ENCODE measurements at places on chromosomes 12 and 14.

- DNase-seq, result no peak
Observed at GRCh38 chr12:62045211-62045610, 215.0 kb upstream of the USP15 start.

DNA sequence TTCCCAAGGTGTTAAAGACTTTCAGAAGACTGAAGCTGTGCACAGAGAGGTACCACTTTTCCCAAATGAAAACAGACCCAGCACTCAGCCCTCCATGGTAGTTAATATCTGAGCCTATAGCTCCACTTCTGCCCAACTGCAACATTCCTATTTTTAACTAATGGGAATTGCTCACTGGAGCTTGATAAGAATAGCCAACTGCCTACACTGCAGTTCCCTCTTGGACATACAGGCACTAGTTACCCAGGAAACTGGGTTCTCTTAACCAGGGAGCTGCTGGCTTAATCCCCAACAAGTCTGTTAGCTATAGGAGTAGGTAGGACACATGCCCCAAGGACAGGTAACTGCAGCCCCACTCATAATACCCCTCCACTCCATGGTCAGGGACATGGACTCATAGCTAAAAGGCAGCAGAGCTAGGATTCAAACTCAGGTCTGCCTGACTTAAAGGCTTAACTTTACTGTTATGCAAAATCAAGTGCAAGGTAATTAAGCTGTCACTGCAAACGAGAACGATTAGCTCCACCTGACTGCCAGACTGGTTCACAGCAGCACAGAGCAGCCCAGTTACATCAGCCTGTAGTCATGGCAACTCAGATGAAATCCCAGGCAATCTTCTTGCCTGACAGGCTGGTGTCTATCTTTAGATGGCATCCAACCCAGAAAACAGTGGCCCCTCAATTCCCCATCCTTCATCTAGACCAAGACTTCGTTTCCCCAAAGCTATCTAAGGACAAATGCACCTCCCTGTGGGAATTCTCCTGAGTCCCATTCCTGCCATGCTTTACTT, 77.1 kb upstream of the ACTN1 start:
- no peak for DNase-seq

DNA sequence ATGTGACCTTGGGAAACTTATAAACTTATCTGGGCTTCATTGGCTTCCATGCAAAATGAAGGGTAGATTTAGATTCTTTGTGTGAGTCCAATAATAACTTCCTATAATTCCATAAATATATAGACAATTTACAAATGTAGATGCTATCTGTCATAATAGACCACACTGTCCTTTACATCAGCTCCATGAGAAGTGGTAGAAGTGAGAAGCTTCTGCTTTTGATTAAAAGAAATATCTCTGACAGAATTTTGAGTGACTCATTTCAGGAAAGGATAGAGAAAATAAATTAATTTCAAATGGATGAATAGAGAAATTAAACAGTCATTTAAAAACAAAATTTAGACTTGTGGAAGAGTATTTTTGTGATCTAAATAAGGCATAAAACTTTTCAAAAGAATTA, 329.7 kb upstream of the ATP2B1 start:
- DNase-seq, result no peak

- no peak for DNase-seq
Observed at GRCh38 chr12:52579468-52580465, 6.1 kb upstream of the KRT74 start.

DNA sequence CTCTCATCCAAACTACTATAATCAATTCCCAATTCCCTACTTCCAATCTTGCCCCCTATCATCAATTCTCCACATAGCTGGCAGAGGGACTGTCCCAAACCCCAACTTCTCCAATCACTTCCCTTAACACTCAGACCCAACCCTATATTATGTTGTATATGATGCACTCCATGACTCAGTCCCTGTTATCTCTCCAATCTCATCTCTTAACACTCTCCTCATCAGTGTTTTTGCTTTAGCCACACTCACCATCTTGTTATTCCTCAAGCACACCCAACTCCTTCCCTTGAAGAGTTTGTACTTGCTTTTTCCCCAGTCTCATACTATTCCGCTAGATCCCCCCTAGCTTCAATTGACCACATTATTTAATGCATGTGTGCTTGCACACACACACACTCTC, 4.9 kb downstream of the RHOJ start:
- DNase-seq, result no peak

- DNase-seq, result no peak
Observed at GRCh38 chr12:130299574-130299973, 38.1 kb upstream of the PIWIL1 start.

GRCh38 chr14:75697918-75698317, 36.9 kb downstream of the TTLL5 start:
- DNase-seq, result no peak

GRCh38 chr14:57485635-57486034, 8.0 kb downstream of the CCDC198 start:
- no peak for DNase-seq

GRCh38 chr12:96029826-96030225, 5.6 kb downstream of the LTA4H start:
- DNase-seq, result no peak

DNA sequence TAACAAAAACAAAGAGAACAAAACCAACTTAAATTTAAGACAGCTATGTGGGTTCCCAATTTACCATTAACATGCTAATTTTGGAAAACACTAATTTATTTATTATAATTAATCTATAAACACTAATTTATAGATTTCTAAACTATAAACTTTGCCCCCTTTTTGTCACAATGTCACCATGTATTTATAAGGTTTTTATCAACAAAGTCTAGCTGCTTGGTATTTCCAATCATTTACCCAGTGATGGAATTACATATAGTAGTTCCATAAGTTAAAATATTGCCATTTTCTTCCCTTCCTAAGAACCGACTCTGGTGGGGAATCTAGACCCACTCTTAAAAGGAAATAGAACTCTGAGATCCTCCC, 140.7 kb downstream of the PPM1H start:
- DNase-seq, result no peak

- no peak for DNase-seq
Observed at GRCh38 chr14:60106339-60106738, 14.6 kb downstream of the PCNX4 start.

DNA sequence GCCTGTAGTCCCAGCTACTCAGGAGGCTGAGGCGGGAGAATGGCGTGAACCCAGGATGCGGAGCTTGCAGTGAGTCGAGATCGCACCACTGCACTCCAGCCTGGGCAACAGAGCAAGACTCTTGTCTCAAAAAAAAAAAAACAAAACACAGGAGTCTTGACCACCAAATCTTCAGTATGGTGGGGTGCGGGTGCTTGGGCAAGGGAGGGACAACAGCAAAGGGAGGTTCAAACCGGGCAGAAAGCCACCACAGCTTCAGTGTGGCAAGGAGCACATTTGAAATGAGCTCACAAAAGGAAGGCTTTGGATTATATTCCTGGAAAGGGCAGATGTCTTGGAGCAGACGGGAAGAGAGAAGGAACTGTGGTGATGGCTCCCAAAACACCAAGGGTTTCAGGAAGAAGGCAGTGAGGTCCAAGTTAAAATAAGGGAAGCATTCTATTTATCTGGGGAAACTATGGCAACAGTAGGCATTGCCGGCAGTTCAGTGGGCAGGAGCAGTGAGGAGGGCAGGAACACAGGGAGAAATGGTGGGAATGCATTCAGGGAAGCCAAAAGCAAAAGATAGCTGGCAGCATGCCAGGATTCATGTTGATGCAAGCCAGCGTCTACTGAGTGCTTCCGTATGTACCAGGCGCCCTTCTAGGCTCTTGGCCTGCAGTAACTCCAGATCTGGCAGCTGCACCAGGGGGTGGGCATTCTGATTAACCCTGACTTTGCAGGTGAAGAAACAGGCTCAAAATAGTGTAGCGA, 51.0 kb upstream of the SRSF5 start:
- DNase-seq, result no peak

- no peak for DNase-seq
Observed at GRCh38 chr12:14264316-14264715, 101.2 kb upstream of the ATF7IP start.

- no peak for DNase-seq
Observed at GRCh38 chr14:95385701-95386100, 66.0 kb upstream of the CLMN start.

- DNase-seq, result peak; percentile 59
Observed at GRCh38 chr12:4273652-4274395, at the start of gene CCND2. TSS of gene CCND2 (plus strand) at chr12:4273762. CDS start at chr12:4274041, 279 bp downstream.

DNA sequence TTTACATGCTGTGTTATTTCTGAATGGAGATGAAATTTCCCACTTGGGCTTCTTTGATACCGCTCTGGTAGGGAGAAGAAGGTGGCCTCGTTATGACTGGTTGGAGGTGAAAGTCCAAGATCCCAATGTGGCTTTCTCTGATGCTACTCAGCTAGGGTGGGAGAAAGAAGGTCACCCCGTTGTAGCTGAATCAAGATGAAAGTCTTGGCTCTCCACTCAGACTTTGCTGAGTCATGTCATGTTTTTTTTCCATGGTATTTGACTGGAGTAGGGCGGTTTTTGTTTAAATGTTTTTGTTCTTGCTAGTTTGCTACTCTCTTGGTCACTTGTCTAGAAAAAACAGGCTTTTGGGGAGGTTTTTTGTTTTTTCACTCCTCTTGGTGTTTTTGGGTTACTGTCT, 2.4 kb upstream of the PDE6H start:
- no peak for DNase-seq

DNA sequence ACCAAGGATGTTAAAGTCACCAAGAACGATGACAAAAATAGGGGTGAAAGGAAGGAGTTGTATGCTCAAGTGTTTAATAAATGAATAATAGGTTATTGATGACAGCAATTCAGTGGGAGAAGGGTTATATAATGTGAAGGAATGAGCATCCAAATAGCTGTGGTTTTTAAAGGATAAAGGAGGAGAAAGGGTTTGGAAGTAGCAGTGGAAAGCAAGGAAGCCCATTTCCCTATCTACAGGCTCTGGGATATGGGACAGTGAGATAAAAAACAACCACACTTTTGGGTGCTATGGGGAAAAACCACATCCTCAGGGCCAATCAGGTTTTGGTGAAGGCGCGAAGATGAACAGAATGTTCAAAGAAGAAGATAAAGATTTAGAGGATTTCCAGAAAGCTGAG, 258.6 kb downstream of the ZFP36L1 start:
- DNase-seq, result no peak

- DNase-seq, result no peak
Observed at GRCh38 chr12:57525615-57526383, 3.2 kb downstream of the MBD6 start.

DNA sequence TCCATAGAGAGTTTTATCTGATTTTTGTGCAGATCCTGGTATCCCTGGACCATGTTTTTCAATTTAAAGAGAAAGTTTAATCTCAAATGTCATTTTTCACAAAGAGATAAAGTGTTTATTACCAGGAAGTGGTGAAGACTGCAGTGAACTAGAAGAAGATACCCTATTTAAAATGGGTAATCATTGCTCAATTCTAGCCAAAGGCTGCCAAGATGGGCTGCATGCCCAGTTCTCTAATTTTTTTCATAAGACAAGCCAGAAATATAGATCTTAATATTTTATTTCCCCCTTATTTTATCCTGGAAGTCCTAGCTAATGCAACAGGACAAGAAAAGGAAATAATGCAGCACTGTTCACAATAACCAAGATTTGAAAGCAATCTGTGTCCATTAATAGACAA, 343.5 kb downstream of the PCNX1 start:
- DNase-seq, result no peak

GRCh38 chr12:5447320-5447719, 15.4 kb downstream of the NTF3 start:
- DNase-seq, result no peak

GRCh38 chr14:58744801-58745394, 107.1 kb downstream of the DACT1 start:
- no peak for DNase-seq

- DNase-seq, result no peak
Observed at GRCh38 chr12:59895166-59895775, 299.4 kb downstream of the SLC16A7 start.

- peak; percentile 93 for DNase-seq
Observed at GRCh38 chr14:39114073-39114838, at the start of gene GEMIN2. TSS of gene GEMIN2 (plus strand) at chr14:39114323. CDS start at chr14:39114339, 16 bp downstream.

DNA sequence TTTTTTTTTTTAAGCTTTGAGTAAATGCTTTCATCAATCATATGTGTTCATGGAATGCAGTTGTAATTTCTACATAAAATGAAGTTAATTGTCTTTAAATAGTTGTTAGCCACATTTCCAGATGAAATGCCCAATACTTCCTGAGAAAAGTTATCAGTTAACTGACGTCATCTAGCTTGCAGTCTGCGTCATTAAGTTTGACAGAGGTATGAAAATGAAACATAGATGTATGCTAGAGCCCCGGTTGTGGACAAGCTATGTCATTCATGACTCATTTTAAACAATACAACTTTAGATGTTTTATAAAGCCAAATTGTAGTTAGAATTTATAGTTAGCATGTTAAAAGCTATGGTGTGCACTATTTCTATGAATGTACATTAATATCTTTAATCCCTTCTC, 90.7 kb downstream of the PLEKHA5 start:
- DNase-seq, result no peak

DNA sequence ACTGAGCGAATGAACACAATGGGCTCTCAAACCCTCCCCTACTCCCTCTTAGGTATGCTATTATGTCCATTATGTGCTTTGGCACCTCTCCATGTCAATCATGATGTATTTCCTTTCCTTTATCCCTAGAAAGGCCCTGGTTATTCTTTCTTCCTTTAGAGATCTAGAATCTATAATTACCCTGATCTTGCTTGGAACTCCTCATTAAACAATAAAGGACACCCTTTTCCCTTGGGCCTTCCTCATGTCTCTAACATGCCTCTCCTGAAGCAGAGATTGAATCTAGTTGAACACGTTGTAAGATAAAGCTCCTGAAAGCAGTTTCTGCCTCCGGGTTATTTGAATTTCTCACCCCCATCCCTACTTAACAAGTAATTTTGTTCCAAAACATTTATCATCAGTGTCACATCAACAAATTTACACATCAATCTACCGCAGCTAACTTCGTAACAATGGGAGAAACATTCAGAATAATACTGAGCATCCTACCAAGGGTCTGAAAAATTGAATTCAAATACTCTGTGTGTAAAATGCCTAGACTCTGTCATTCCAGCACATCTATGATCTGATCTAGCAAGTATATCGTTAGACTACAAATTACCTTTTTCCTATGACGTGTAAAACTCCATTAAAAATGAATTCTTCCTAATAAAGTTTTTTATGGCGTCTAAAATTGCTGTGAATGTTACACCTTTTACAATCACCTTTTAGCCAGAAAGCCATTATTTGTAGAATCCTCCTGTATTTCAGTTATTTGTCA, 5.4 kb downstream of the USP44 start:
- DNase-seq, result no peak

DNA sequence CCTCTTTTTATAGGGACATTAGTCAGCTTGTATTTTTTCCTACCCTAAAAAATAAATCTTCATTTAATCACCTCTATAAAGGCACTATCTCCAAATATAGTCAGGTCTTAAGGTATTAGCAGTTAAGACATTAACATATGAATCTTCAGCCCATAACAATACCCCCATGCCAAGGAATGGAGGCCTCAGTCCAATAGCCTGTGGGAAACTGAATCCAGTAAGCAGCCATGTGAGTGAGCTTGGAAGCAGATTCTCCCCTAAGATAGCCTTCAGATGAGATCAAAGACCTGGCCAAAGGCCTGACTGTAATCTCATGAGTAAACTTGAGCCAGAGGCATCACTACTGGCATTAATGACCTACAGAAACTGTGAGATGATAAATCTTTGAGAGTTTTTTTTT, 232.1 kb upstream of the SYT10 start:
- no peak for DNase-seq

- peak; percentile 24 for DNase-seq
Observed at GRCh38 chr14:61568572-61569011, 126.7 kb upstream of the HIF1A start.

GRCh38 chr12:62717643-62718042, 217.3 kb downstream of the PPM1H start:
- DNase-seq, result no peak
